ENCODE measurements at places on chromosomes 2 and 18. TPM values are rescaled to one million over a fixed set of nuclear protein-coding genes. Genes with fewer than 3 reads are reported as not detected.

The SPATA3 gene
- not detected for polyA plus RNA-seq

DNA sequence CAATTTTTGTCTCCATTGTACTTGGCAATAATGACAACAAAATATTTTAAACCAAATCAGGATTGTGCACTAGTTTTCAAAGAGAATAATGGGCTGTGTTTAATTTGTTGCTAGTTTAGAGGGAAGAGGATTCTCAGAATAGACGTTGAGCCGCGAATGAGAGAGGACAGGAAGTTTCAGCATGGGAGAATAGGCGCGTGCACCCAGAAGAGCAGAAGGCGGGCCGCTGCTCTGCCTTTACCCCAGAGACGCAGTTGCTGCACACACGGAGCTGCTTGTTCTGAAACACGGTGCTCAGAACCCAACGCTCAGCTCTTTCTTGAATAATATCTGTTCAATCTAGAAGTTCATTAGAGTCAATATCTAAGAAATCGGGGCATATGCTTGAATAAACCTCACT lies 223.4 kb downstream of the MYT1L start:
- no peak for DNase-seq

DNA sequence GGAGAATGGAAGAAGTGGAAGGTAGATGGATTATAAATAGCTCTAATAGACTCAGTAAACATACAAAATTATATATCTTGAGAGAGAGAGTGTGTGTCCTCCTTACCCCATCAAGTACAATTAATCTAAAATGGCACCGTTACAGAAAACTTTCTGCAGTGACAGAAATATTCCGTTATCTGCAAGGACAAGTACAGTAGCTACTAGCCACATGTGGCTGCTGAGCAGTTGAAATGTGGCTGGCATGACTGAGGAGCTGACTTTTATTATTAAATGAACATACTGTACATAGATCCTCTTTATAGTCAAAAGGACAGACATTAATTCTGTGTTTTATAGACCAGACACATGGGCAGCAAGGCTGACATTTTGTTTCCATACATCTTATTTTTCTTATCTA lies 7.0 kb downstream of the CCDC93 start:
- no peak for DNase-seq

The MC4R gene
- not detected for polyA plus RNA-seq

DNA sequence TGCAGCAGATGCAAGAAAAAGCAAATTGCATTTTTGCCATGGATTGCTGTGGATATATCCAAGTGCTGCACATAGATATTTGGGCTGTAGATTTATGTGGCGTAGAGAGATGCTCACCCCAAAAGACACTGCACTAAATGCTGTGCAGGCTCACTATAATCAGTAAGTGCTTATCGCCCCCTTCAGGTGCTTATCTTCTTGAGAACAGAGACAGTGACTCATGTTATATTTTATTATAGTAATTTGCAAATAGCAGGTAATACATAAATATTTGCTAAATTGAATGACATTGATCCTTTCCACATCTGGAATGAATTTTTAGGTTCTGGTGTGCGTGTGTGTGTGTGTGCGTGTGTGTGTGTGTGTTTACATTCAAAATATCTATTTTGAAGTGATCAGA lies 36.8 kb upstream of the PLEKHM3 start:
- no peak for DNase-seq

GRCh38 chr2:18795906-18796305 lies 206.5 kb upstream of the NT5C1B start:
- DNase-seq = no peak

DNA sequence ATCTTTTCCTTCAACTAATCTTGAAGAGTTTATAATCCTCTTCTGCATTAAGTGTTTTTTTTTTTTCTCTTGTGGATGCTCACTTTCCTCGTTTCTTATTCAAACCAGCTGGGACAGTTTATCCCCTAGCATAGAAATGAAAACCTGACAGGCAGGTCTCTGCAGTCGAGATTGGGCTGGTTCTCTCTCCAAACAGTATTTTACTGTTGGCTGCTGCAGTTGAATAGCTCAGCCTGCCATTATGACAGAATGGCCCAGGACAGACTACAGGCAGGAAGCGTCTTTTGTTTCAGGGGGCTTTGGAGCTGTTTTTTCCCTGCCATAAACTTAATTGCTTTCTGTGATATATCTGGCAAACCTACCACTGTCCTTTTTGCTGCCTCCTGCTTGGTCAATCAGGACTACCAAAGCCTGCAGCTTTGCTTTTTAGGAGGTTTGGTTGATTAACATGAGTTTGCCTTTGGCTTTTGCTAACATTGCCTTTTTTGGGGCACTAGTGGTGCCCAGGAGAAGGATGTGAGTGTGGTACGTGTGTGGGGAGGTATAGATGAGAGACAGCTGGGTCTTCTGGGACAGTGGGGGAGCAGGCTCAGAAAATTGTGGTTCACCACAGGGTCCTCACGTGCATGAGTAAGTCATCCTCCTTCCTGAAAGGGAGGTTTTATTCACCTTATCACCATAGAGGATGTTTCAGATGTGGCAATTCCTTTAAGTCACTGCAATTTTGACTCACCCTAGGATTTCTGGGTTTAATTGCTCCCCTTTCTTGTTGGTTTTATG lies 128.7 kb downstream of the LYPD6B start:
- no peak for DNase-seq

The VWC2L gene
- not detected for polyA plus RNA-seq

The CDH19 gene
- 0.32 TPM for polyA plus RNA-seq

DNA sequence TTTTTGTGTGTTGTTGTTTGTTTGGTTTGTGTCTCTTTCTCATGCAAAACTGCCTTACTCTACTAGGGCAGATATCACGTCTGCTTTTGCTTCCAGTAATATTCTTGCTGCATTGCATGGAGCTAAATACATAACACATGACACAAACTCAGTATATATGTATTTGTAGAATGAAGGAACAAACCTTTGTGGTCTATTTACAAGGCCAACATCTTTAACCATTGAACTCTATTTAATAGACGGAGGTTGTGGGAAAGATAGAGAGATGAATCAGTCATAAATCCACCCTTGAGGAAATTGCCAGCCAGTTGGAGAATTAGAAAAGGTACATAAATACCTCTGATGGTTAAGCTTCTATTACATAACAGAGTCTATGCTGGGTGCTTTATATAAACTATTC lies 26.0 kb upstream of the IL1RL1 start:
- DNase-seq = no peak

DNA sequence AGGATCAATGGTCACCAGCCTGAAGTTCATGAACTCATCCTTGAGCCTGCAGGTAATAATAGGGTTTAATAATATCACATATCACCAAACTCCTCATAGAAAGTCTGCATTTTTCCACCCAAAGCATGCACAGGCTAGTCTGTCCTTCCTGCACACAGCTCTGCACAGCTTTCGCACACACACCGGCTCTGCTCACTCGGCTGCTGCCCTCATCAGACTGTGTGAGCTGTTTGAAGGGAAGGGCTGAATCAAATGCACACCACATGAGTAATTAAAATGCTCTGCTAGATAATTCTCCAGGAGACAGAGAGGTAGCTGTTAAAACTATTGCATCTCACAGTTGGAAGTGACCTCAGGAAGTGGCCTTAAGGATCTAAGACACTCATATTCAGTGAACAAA lies 108.4 kb upstream of the YPEL5 start:
- no peak for DNase-seq

The TYW5 gene
- polyA plus RNA-seq = 2.3 TPM

GRCh38 chr2:209147981-209148380 lies 275.9 kb upstream of the MAP2 start:
- DNase-seq = no peak

- no peak for DNase-seq
Observed at GRCh38 chr2:219959471-219959870, 332.0 kb downstream of the SLC4A3 start.

DNA sequence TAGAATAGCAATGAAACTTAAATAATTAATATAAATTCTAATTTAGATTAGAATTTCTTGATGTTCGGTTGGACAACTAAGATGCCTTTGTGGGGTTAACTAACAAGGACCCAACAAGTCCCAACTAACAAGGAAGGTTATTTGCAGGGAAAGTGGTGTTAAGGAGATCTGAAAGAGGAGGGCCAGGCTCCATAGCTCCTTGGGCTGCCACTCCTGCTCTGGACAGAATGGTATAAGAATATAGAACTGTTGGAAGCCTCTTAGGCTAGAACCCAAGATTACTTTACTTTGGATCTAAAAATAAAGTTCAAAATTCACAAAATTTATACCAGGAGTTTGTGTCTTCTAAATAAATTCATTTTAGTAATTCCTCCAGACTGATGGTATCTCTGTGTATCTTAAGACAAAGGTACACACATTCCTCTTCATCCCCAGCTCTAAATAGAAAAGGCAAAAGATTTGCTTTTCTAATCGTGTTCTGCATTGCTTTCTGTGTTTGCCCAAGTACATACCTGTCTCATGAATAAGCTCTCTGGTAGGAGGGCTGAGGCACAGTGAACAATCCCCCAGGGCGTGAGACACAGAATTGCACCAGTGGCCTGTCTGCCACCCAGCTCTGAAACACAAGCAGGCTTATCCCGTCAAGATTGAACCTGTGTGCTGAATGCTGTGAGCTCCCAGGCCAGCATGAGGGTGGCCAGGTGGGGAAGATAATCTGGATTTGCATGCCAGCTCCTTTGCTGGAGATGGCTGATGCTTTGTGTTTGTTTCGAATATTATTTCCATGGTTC lies 176.0 kb downstream of the ACKR3 start:
- DNase-seq = no peak

GRCh38 chr2:164778723-164779122 lies 62.9 kb downstream of the COBLL1 start:
- DNase-seq = no peak

DNA sequence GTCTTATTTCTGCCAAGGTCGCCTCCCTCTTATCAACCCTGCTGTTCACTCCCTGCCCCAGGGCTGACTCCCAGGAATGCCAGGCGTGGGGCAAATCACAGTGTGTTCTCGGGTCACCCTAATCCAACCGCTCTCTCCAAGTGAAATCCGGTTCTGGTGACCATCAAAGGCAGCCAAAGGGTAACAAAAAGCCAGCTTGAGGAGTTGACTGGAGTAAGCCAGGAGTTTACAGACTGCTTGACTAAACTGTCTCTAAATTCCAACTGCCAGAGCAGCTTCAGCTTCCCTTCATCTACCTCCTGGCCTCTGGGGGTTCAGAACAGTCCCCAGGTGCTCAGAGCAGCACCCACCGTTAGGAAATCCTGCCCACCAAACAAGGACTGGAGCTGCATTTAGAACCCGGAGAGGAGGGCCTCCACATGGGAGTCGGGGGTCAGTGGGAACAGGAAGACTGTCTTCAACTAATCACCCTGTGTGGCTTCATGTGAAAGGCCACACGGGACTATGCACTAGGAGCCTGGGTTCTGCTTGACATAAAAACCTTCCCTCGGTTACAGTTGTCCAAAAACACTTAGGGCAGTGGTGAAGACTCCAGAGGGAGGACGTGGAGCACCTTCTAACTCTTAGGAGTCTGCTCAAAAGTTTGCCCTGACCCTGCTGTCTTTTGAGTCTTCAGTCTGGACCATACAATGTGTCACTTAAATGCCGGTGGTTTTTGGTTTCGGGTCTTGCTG lies 24.2 kb upstream of the MCFD2 start:
- no peak for DNase-seq

The ITSN2 gene
- polyA plus RNA-seq = 14.4 TPM

- DNase-seq = no peak
Observed at GRCh38 chr2:160652236-160652635, 158.6 kb upstream of the RBMS1 start.

The RAB27B gene
- polyA plus RNA-seq = not detected

- DNase-seq = no peak
Observed at GRCh38 chr18:49050452-49050851, 99.7 kb upstream of the SMAD7 start.

GRCh38 chr2:71473346-71474031 lies 20.1 kb downstream of the DYSF start:
- no peak for DNase-seq

DNA sequence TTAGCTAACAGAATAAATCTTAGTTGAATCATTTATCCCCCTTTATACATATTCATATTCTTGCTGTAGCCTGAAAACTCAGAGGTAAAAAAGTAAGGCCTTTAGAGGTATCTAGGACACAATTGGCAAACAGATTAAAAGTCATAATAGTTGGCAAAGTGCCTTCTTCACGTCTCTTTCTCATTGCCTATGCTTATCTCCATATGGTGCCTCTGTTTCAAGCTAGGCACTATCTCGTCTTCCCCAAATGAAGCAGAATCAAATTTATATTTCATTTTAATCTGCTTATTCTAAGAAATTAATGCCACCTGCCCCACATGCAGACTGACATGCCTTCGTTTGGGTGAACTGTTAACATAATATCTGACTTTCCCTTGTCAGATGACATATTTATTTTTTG lies 245.4 kb downstream of the CDH2 start:
- no peak for DNase-seq

DNA sequence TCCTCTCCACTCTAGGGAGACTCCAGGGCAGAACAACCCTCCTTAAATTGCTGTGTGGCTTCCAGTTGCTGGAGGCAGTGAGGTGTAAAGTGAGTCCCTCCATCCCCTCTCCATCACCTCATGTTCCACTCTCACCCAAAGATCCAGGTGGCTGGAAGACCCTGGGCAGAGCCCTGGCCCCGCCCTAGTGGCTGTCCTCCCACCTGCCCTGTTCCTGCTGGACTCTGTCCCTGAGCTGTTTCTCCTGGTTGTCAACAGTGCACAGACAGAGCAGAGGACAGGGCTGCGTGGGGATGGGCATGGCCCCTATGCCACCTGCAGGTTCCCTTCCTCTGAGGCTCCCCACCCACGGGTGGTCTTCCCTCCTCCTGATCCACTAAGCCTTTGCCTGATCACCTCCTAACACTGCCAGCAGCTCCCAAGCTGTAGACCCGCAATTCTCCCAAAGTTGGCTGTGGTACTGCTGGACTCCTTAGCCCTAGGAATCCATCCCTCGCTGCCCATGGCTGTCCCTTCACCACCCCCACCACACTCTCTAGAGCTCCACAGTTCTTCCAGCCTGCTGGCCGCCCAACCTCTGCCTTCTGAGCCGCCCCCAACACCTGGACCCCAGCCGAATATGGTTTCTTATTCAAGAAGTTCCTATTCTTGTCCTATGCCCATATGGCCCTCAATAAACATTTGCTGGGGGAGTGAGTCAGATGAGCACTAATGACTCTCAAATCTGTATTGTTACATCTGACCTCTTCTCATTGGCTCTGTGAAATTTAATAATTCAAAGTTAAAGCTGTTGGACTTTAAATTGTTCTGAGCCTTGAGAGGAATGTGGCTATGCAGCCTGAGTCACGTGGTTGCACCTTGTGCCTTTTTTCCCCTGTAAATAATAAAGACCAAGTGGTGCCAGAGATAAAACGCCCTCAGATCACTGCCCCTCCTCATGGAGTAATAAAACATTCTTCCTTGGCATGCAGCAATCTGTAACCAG lies 260.0 kb upstream of the HS6ST1 start:
- DNase-seq = no peak

GRCh38 chr2:124879640-124880039 lies 854.6 kb downstream of the CNTNAP5 start:
- no peak for DNase-seq
